Motor neuron (in vitro differentiated cells): ENCODE measurements at places on chromosomes 3 and 15.

- no peak for ATAC-seq
Observed at GRCh38 chr3:49058011-49058410, 28.8 kb upstream of the IMPDH2 start.

- ATAC-seq: no peak
Observed at GRCh38 chr3:143551761-143552160, 296.5 kb downstream of the SLC9A9 start.

- no peak for ATAC-seq
Observed at GRCh38 chr15:20351448-20351971, 190.1 kb downstream of the GOLGA6L6 start.

GRCh38 chr3:138197058-138197457 lies 10.0 kb downstream of the ARMC8 start:
- ATAC-seq: no peak

DNA sequence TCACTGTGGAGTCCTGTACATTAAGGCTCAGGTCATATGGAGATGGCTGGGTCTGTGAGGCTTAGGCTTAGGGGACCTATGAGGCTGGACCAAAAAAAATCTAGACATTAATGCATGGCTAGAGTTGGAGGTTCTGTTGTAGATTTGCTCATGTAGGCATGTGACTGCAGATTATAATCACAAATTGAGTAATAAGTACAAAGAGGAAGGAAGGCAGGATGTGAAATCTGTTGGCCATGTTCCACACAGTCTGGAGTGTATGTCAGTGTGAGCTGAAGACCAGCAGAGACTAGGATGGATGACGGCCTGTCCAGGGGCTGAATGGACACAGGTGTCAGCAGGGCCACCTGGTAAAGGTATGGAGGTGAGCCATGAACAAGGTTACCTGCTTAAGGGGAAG lies at the start of gene ST3GAL6:
Gene ST3GAL6 (plus strand): TSS at position 265 of the 400 bp plus-strand sequence. CDS start 5,101 bp downstream, outside the sequence.
- no peak for ATAC-seq
